Activated naive CD4-positive, alpha-beta T cell treated with anti-CD3 and anti-CD28 coated beads for 36 hours (primary cell): ENCODE measurements at places on chromosomes 12 and 14. TPM values are rescaled to one million over a fixed set of nuclear protein-coding genes. Genes with fewer than 3 reads are reported as not detected.

The CRIP1 gene
- total RNA-seq: 77.1 TPM

The NEUROD4 gene
- total RNA-seq: not detected

DNA sequence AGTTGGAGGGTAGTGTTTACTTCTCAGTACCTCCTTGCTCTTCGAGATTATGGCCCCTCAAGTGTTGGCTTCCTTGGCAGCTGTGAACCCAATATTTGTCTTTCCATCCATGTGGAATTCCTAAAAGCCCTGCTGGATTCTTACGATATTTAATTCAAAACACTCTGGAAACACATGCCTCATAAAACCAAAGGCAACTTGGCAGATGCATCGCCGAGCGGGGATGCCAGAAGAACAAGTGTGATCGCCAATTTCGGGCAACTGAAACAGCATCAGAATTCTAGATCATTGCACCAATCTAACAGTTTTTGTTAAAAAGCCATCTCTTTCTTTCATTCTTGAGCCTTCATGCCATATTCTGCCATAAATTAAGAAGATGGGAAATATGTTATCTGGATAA lies 934.4 kb downstream of the AACS start:
- H3K4me1 ChIP-seq: no peaks in the 10 kb centered on the region
- H3K4me3 ChIP-seq: no peak overlapping the region
- H3K27me3 ChIP-seq: no peaks in the 10 kb centered on the region

- peaks cover 9% of the 10 kb centered on the region for H3K27me3 ChIP-seq
- no peaks in the 10 kb centered on the region for H3K4me1 ChIP-seq
- H3K27ac ChIP-seq: no peak overlapping the region
- H3K36me3 ChIP-seq: no peaks in the 10 kb centered on the region
- no peak overlapping the region for H3K4me3 ChIP-seq
Measured at GRCh38 chr12:125249066-125249824, 184.0 kb downstream of the AACS start.

GRCh38 chr14:91231446-91231845 lies 13.1 kb downstream of the GPR68 start:
- H3K27ac ChIP-seq: peak overlapping the region; percentile 99
- no peaks in the 10 kb centered on the region for H3K27me3 ChIP-seq
- peaks cover 64% of the 10 kb centered on the region for H3K4me1 ChIP-seq
- DNase-seq: no peak
- H3K36me3 ChIP-seq: peaks cover 22% of the 10 kb centered on the region

GRCh38 chr14:34502545-34503225 lies 36.8 kb downstream of the EAPP start:
- no peaks in the 10 kb centered on the region for H3K36me3 ChIP-seq
- H3K27ac ChIP-seq: no peak overlapping the region
- H3K27me3 ChIP-seq: no peaks in the 10 kb centered on the region
- no peak for DNase-seq
- H3K4me1 ChIP-seq: no peaks in the 10 kb centered on the region

DNA sequence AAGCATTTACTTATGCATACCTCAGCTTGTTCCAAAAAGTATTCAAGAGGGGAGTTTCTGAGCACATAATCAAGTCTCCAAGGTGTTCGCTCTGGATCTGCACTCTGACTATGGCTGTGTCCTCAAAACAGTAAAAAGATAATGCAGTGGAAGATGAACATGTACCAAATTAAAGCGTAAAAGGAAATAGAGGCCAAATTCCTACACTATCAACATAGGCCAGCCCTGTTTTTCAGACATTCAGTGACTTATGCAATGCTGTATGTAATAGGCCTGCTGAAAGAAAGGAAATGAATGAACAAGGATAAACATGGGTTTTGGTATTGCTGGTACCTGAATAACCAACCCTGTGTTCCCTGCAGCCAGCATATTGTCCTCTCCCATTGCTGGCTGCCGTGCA lies 115.7 kb downstream of the SAMD4A start:
- no peaks in the 10 kb centered on the region for H3K36me3 ChIP-seq
- no peak for DNase-seq
- H3K4me1 ChIP-seq: peaks cover 3% of the 10 kb centered on the region
- no peak overlapping the region for H3K27ac ChIP-seq
- no peak overlapping the region for H3K4me3 ChIP-seq
